ENCODE measurements at places on chromosomes 3 and 15.

DNA sequence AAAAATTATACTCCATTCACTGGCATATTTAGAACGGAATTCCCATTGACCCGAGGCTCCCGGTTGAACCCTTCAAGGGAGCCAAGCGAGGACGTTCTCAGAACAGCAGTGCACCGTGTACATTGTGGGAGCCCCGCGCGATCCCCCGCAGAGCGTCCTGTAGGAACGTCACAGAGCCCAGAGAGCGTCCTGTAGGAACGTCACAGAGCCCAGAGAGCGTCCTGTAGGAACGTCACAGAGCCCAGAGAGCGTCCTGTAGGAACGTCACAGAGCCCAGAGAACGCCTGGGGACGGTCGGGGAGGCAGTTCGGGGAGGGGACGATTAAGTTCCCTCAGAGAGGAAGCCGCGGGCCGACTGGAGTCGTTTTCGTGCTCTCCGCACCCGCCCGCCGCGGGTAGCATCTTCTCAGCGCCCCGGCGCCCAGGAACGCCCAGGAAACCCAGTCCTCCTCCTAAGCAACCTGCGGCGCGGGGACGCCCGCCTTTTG, 506 bp upstream of the ATP1B3 start:
- H3K27ac ChIP-seq, result peak overlapping the region; percentile 93
- DNase-seq, result no peak
- no peaks in the 10 kb centered on the region for H3K36me3 ChIP-seq
- peaks cover 10% of the 10 kb centered on the region for H3K4me1 ChIP-seq

DNA sequence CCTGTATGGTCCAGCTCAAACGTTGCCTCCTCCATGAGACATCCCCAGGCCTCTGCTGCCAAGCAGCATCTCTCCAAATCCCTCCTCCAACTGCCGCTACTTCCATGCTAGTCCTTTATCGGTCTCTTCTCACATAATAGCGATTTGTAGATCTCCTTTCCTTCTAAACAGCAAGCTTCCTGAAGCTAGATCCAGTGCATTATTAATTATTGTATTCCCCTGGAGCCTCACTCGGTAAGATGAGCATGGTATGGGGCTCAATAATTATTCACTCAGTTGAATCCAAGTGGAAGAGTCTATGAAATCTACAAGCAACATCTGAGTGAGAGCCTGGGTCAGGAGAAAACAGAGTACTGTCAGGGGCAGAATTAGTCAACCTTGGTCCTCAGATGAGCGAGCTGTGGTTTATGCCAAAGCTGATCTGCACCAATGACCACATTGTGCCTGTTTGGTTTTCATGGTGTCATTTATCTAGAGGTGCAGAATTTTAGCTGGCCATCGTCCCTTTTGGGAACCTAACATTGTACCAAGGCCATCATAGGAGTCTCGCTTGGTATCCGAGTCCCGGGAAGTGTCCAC, 93.8 kb upstream of the UBE2E1 start:
- DNase-seq, result no peak
- no peaks in the 10 kb centered on the region for H3K4me1 ChIP-seq
- no peak overlapping the region for H3K4me3 ChIP-seq
- no peak overlapping the region for H3K27ac ChIP-seq
- H3K27me3 ChIP-seq, result no peaks in the 10 kb centered on the region

DNA sequence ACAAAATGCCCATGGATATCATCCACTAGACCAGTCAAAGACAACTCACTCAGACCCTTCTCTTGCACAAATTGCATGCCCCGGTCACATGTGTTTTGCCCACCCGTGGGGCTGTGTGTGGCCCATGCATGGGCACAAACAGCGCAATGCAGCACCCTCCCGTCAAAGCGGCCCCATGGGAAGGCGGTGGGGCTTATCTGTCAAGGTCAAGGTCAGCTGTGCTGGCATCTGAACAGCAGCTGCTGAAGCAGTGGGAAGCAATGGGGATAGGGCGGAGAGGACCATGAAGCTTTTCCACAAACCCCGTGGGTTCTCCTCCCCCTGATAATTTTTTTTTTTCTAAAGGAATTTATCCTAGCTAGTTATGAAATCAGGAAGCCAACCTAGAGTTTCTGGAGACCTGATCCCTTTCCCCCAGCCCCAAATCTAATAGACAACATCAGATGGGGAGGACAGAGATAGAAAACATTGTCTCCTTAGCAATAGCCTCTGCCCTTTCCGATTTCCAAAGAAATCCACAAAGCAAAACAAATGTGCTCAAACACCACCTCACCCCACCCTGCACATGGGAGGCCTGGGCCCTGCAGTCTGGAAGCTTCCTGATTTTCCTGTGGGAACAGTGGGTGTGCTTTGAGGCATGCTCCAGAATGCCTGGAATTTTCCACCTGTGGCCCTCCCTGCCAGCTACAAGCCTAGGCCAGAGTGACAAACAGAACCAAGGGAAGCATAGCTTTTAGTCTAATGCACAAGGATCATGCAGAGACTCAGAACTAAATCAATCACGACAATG, 84.4 kb downstream of the BDH1 start:
- H3K36me3 ChIP-seq, result no peaks in the 10 kb centered on the region
- H3K4me1 ChIP-seq, result no peaks in the 10 kb centered on the region
- no peak overlapping the region for H3K4me3 ChIP-seq
- no peak overlapping the region for H3K27ac ChIP-seq
- no peak for DNase-seq

GRCh38 chr3:38011111-38011510, 18.3 kb downstream of the PLCD1 start:
- no peaks in the 10 kb centered on the region for H3K4me1 ChIP-seq
- H3K27ac ChIP-seq, result no peak overlapping the region

DNA sequence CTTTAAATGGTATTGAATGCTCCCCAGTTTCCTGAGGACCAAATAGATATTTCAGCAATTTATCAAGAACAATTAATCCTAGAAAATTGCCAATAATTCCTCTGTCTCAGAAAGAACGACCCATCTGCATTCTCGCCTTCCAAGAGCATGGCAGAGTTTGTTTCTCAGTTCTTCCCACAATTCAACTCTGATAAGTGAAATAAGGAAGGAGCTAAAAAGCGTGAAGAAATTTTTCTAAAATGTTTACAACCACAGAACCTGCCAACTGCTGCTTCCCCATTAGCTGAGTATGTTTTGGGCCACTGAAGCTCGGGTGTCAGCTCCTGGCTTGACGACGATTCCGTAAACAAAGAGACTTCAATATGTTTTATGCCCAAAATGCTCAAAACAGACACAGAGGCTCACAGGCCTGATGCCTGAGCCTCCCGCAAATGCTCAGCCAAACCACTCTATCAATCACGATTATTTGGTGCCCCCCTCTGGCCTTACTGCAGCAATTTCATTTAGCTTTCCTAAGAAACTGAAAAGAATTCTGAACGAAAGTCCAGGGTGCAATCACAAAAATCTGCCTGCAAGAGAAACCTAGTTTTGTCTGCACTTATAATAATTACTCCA, 259.2 kb upstream of the CCDC54 start:
- H3K27ac ChIP-seq, result no peak overlapping the region
- no peak for DNase-seq
- no peaks in the 10 kb centered on the region for H3K4me1 ChIP-seq
- no peaks in the 10 kb centered on the region for H3K36me3 ChIP-seq

DNA sequence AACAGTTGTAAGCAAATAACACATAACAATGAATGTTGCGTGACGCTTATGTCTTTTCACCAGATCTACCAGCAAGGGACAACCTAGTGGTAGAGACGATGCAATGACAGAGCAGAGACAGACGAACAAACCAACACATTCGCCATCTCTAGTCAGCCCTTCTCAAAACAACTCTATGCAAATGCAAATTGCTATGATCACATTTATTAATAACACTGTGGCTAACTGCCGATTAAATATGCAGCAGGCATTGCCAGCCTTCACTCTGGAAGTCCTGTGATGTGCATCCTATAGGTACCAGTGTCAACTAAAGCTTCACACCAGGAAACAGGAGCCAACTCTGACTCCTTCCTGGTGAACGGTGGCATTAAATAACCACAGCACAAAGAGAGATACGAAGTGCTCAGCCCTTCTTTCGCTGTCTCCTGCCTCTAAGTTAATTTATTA, 94.2 kb downstream of the FOXP1 start:
- no peaks in the 10 kb centered on the region for H3K27me3 ChIP-seq
- H3K36me3 ChIP-seq, result no peaks in the 10 kb centered on the region
- peak overlapping the region; percentile 98 for H3K27ac ChIP-seq

DNA sequence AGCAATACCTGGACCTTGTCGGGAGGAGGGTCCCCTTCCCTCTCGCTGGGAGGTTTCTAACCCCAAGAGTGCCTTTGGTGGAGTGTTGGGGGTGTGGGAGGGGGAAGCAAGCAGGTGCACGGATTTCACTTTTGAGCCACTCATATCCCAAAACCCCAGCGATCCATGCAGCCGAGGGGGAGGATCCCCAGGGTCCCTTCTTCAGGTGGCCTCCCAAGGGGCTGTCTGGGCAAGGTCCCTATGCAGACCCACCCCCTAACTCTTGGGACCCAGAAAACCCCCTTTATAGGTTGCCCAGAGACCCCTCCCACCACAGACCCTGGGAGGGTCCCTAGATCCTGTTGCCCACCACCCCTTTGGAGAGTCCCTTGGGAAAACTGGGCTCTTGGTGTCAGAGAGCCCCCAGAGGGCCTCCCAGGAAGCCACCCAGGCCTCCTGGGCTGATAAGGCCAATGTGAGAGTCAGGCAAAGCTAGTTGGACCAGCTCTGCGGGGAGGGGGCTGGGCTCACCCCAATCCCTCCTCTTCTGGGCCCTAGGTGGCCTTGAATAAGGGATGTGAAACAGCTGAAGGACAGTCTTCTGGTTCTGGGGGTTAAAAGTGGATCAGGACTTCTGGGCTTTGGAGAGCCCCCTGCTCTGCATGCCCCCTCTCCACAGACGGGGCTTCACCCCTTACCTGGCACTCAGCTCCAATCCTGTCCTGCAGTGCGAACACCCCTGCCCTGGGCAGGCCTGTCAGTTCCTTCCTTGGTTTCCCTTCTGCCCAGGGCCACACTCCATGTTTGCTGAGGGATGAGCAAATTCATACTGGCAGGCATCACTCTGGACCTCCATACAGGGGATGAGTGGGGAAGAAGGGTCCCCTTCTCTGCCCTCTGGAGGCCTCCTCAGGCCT, 932 bp upstream of the PLCD1 start:
- H3K4me3 ChIP-seq, result peak overlapping the region; percentile 63
- H3K27ac ChIP-seq, result peak overlapping the region; percentile 47
- peaks cover 42% of the 10 kb centered on the region for H3K4me1 ChIP-seq
- no peaks in the 10 kb centered on the region for H3K27me3 ChIP-seq

DNA sequence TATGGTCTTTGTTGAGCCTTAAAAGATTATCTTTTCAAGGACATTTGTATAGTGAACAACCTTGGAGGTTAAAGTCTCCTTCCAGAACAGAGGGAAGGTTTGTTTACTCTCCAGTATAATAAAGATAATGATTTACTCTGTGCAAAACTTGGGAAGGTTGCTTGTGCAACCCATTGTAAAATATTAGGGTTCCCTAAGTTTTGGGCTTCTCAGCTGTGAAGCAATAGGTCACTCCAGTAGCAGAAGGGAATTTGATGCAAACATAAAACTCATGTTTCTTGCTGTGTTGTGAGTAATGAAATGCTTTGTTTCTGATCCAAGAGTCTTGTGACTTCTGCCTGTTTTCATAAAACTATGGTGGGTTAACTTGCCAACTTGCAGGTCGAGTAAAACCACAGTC, 177.5 kb downstream of the SUCNR1 start:
- H3K27ac ChIP-seq, result no peak overlapping the region
- H3K4me1 ChIP-seq, result no peaks in the 10 kb centered on the region
- H3K4me3 ChIP-seq, result no peak overlapping the region

GRCh38 chr15:65818927-65819562, 27.0 kb upstream of the DENND4A start:
- no peak overlapping the region for H3K4me3 ChIP-seq
- no peaks in the 10 kb centered on the region for H3K27me3 ChIP-seq
- peak overlapping the region; percentile 94 for H3K27ac ChIP-seq
- H3K4me1 ChIP-seq, result peaks cover 26% of the 10 kb centered on the region
- no peak for DNase-seq
